ENCODE measurements at places on chromosomes 3 and 15. TPM values are rescaled to one million over a fixed set of nuclear protein-coding genes. Genes with fewer than 3 reads are reported as not detected.

DNA sequence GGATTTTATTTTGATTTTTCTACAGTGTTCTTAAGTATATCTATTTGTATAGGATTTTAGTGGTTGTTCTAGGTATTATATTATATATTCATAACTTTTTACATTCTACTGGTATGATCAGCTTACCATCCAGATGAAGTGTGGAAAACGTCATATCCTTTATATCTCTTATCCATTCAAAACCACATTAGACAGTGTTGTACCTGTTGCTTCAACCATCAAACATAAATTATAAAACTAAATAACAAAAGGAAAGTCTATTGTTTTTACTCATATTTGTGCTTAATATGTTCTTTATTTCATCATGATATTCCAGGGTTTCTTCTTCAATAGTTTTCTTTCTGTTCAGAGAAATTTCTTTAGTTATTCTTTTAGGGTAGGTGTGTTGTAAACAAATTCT, 191.4 kb downstream of the RPLP1 start:
- no peak for DNase-seq

Gene INKA1
- total RNA-seq: 4.2 TPM

DNA sequence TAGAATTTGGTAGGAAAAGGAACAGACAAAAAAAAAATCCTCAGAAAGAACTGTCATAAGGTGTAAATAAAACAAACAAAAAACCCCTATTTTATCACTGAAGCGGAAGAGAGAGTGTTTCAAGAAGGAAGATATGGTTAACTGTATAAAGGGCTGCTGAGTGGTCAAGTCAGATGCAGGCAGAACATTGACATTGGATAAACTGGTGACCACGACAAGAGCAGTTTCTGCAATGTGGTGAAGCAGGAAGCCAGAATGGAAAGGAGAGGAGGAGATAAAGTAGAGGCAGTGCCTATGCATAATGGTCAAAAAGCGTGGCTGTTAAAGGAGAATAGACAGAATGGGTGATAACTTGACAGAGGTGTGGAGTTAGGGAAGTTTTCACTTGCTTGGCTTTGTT, 75.3 kb downstream of the CYP19A1 start:
- no peak for DNase-seq

Gene CAPN3
- total RNA-seq: 1.8 TPM

Measured in glutamatergic neuron (in vitro differentiated cells).